ENCODE measurements at places on chromosomes 1 and 21.

- DNase-seq, result no peak
Measured at GRCh38 chr1:98989556-98989907, 15.1 kb downstream of the PLPPR5 start.

GRCh38 chr1:200980452-200980772, 43.1 kb downstream of the KIF21B start:
- DNase-seq, result no peak

DNA sequence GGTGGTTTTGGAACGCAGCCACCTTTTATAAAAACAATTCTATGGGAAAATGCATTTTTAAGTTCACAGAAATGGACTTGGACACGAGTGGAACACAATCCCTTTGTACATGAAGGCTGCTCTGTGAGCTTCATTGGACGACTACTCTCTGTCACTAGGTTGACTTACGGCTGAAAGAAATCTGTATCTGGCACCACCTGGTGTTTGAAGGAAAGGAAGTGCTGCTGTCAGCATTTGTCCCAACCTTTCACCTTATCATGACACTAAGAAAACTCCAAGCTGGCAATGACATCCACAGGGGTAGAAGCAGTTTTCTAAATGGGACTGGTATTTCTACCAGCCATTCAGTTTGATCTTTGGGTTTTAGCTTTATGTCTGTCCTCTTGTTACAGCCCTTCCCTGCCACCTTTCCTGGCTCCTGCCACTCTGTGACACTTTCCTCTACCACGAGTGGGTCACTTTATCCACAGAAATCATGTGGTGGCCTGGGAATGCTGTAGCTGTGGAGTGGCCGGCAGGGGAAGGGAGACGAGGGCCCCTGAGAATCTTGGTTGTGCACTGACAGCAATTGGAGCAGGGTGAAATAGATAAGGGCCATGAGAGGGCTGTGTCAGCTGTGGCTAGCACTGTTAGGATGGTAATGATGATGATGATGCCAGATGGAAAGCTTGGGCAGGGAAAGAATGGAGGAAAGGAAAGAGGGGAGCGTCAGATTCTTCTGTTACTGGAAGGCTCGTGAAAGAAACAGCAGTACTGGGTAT, 85.2 kb downstream of the TBX19 start:
- no peak for DNase-seq

GRCh38 chr1:171801487-171801891, 20.0 kb downstream of the METTL13 start:
- no peak for DNase-seq

DNA sequence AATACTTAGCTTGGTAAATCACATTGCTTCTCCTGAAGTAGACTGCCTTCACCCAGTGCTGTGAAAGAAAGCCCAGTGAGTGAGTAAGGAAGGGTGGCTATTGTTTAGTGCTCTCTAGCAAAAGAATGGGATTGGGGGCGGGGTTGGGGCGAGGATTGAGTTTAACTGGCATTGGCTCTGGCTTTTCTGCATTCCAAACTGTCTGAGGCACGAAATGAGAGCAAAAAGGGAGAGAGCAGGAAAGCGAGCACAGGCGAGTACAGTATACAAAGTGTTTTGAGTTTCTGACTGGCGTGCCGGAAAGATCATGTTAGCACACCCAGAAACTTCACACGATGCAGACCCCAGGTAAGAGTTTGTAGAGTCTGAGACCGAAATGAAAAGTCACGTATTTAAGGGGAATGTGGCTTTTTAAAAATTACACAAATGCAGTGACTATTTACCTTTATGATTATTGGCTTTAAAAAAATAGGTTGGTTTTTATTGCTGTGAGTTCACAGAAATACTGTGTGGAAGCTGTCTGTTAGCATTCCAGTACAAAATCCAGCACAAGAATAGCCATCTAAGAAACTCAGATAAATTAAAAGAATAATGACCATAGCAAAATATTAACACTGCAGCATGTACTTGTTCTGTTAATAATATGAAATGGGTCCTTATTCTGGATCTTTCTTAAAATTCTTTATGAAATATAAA, 155.4 kb downstream of the CLEC20A start:
- DNase-seq, result no peak

DNA sequence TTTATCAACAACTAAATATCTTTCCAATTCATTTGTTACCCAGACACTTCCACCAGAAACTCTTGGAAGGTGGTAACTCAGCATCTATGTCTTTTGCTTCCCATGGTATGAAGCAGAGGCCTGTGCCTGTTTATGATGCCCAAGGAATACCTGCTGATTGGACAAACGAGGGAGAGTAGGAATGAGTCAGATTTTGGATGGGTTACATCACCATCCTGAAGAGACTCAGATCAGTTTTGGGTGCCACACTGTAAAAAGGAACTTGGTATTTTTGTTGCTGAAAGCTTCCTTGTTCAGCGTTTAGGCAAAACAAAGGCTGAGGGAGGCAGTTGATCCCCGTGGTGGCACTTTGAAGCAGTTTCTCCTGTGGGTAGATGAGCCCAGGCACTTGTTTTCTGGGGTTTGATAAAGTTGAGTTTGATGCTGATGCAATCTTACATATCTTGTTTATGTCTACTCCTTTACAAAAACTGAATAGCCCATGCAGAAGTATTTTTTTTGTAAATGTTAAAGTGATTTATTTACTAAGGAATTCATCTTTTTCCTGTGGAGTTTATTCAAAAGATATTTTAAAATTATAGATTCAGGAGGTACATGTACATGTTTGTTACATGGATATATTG, 26.7 kb upstream of the CYP4X1 start:
- DNase-seq, result no peak

DNA sequence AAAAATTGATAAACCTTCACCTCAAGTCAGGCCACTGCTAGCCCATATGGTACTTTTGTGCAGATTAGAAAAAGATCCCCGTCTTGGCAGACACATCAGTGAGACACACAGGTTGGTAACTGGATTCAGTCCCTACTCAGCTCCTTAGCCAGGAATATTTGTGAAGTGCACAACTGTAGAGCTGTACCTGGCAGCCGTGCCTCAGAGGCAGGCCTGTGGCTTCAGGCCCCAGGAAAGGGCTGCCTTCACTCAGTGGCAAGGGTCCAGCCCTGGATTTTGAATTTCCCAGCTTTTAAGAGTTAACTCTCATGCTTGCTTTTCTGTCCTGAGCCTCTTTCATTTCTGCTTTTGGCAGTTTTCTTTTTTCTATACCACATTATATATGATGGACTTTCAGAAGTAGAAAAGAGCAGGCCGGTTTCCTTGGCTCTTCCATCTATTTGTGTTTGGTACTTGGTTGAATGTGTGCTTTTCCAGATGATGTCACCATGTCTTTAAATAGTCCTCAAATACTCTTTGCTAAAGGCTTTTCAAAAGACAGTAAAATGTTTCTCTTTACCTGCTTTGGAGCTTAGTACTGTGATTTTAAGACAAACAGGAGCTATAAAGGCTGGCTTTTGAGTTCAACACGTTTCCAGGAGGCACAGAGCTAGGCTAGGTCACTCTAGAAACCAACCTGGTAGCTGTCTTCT, 186.6 kb downstream of the AK5 start:
- DNase-seq, result no peak

DNA sequence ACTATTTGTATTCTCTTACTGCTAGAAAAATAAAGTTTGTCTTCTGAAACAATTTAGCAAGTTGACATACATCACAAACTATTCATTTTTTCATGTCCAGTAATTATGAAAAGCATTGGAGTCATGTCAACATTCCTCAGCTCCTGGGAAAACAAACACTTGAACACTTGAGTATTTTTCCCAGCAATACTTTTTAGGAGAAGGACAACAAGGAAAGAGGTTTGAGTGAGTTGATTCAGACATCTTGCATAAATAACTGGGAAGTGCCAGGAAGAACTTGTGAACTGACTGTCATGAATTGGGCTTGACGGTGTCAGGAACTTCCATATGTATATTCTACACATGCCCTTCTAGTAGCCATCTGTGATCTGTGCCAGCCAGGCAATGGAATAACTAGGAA, 195.6 kb downstream of the HMCN1 start:
- DNase-seq, result no peak

GRCh38 chr1:216686860-216687766, 36.1 kb downstream of the ESRRG start:
- DNase-seq, result no peak

GRCh38 chr1:215833941-215834729, 267.0 kb downstream of the KCTD3 start:
- no peak for DNase-seq

DNA sequence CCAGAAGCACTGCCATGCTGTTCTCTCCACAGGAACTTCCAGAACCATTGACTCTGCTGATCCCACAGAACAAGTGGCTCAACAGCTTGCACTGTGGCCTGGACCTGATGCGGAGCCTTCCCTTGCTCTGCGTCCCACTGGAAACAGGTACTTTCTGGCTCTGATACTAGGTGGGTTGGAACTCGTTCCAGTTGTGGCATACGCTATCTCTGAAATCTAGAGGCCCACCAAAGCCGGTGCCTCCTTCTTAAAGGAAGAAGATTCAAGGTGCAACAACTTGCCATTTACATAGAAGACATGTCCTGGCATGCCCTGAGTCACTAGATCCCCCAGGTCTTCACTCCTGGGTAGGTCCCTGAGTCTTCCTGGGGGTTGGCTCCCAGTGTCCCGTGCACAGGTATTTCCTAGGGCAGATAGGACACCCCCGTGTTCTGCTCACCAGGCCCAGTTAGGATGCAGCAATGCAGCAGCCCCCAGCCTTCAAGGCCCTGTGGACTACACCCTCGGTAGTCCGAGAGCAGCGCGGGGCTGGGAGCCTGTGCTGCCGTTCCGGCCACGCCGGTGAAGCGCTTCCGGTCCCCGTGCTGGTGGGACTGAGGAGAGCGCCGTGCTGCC, 10.8 kb upstream of the PCBP3 start:
- no peak for DNase-seq

DNA sequence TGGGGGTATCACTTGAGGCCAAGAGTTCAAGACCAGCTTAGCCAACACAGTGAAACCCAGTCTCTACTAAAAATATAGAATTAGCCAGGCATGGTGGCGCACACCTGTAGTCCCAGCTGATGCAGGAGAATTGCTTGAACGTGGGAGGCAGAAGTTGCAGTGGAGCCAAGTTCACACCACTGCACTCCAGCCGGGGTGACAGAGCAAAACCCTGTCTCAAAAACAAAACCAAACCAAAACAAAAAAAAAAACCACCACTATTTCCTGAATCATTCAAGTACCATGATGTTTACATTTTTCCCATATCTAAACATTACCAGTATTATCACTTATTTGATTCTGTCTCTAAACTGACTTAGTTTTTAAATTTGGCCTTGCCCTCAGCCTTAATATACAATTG, 29.5 kb downstream of the TUT4 start:
- no peak for DNase-seq

GRCh38 chr1:219374636-219375035, 201.0 kb downstream of the LYPLAL1 start:
- no peak for DNase-seq

- DNase-seq, result no peak
Measured at GRCh38 chr1:224454402-224455055, 19.9 kb upstream of the WDR26 start.

DNA sequence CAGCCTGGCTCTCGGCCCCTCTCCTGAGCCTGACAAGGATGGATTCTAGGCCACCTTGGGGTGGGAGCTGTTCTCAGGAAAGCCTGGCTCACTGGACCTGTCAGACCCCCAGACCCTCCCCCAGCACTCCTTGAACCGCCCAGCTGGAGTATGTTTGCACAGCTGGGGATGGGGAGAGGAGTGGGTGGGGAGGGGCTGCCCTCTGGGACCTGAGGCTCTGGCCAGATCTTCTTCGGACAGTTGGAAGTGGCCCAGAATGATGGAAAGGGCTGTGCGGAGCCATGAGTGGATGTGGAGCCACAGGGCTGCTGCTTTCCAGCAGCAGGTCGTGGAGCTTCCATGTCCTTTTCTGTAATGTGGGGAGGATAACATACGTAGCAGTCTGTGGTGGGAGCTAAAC, 43.0 kb upstream of the TRABD2B start:
- no peak for DNase-seq

DNA sequence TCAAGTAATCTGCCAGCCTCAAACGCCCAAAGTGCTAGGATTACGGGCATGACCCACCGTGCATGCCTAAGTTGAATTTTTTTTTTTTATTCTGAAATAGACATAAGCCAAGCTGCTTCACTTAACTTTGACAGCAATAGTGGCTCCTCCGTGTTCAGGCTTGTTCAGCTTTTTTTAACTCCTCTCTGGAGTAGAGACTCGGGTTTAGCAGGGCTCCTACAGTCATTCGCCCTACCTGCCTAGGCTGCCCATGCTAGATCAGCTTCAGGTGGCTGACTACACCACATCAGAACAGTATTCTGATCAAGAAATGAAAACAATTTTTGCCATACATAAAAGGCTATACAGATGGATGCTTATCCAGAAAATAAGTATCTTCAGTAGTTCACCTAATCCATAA, 14.7 kb downstream of the ARID4B start:
- DNase-seq, result no peak

DNA sequence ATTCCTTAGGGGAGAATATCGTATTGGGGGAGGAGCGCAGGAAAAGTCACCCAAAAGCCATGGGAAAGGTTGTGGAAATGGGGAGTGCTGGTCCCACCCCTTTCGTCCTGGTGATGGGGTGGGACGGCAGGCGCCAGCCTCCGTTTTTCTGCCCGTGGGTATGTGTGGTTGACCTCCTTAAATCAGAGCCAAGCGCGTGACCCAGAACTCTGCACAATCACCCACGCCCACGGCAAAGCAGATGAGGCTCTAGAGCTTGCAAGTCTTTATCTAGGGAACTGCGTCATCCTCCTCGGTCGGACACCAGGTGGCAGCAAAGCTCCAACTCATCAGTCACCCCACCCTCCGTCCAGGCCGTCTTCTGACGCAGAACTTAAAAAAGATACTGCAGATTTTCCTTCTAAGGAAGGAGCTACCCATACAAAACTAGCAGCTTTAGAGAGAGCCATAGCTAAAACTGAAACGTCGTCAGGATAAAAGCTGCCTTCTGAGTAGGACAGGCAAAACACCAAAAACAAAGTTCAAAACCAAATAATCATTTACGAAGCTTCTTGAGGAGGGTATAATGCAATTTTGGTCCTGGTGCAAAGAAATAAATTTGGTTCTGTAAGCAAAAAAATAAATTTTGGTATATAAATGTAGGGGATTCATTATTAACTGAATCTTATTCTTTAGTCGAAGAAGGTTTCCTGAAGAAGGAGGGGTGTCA, 62.0 kb downstream of the TBX19 start:
- DNase-seq, result peak; percentile 78

GRCh38 chr21:45615145-45615711, 28.3 kb upstream of the PCBP3 start:
- DNase-seq, result peak; percentile 83

Measured in effector memory CD4-positive, alpha-beta T cell (primary cell).